IMR-90 (cell line): ENCODE measurements at places on chromosomes 16 and 17. TPM values are rescaled to one million over a fixed set of nuclear protein-coding genes. Genes with fewer than 3 reads are reported as not detected.

KRTAP4-7 gene
- not detected in 2 replicates for total RNA-seq

TBX6 gene
- total RNA-seq, result not detected in 2 replicates

PYDC1 gene
- not detected in 2 replicates for total RNA-seq

GRCh38 chr17:21280081-21280518 lies 4.4 kb upstream of the MAP2K3 start:
- DNase-seq, result peak; percentile 74

DNA sequence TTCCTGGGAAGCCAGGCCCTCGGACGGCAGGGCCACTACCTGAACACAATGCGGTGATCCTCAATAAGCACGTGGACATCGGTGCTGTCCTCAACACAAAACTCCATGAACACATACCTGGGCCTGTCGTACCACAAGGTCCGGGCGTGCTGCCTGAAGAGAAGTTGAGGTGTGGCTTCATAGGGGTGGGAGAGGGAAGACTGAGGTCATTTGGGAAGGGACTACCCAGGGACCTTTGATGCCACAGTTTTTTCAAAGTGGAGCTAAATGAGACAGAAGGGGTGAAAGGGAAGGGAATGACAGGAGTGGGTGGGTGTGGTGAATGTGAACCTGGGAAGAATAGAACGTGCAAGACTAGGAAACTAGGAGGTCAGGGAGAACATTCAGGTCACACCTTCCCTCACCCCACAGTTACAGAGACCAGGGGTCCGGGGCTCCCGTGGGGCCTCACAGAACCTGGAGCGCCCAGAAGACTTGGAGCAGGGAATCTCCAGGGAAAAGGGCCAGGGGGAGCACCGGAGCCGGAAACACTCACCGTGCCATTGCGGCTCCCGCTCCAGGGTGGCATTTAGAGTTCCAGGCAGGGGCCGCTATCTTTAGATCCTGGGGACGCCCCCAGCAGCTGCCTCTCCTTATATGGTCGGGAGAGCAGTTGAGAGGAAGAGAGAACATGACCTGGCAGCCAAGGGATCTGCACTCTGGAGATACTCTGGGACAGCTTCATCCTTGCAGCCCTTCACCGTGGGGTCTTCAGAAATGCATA lies at the start of gene PTGES3L:
TSS of gene PTGES3L (minus strand) at position 570 of the 763 bp plus-strand sequence. CDS start at position 543, 27 bp downstream.
- peak; percentile 48 for DNase-seq

DNA sequence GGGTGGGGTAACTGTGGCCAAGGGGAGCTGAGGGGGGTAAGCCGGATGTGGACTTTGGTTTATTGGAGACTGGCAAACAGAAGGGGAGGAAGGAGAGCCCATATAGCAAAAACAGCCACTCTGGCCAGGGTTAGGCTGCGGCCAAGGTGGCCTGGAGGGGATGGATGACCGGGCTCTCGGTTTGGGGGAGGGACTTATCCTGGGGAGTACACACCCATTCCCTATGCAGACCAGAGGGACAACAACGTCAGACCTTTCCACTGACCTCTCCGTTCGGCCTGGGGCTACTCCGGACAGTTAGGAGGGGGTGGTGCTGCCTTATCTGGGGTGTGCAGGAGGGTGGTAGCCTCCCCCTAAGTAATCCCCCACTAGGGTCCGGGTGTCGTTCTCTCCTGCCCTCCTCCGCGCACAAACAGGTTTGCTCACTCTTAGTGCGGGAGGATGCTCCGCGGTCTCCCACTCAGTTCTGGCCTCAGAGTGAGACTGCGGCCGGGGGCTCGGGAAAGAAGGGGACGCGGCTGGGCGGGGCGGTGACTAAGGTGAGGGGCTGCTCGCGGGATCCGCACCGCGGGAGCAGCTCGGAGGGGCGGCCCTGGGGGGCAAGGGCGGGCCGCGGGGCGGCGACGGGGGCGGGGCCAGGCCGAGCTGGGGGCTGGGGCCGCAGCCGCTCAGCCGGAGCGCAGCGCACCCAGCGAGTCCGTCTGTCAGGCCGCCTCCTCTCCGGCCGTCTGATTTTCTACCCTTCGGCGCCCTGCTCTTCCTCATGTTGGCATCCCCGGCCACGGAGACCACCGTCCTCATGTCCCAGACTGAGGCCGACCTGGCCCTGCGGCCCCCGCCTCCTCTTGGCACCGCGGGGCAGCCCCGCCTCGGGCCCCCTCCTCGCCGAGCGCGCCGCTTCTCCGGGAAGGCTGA lies at the start of gene WNK4:
TSS of gene WNK4 (plus strand) at position 675 of the 915 bp plus-strand sequence. CDS start at position 764, 89 bp downstream.
- no peak for DNase-seq
